HFFc6 (cell line): ENCODE measurements at places on chromosomes 16 and 17. TPM values are rescaled to one million over a fixed set of nuclear protein-coding genes. Genes with fewer than 3 reads are reported as not detected.

GRCh38 chr17:53819956-53820355 is 2.8 kb upstream of the KIF2B start:
- no peaks in the 10 kb centered on the region for H3K36me3 ChIP-seq
- no peak for DNase-seq
- H3K27ac ChIP-seq: no peak overlapping the region
- no peaks in the 10 kb centered on the region for H3K27me3 ChIP-seq
- H3K4me1 ChIP-seq: no peaks in the 10 kb centered on the region

DNA sequence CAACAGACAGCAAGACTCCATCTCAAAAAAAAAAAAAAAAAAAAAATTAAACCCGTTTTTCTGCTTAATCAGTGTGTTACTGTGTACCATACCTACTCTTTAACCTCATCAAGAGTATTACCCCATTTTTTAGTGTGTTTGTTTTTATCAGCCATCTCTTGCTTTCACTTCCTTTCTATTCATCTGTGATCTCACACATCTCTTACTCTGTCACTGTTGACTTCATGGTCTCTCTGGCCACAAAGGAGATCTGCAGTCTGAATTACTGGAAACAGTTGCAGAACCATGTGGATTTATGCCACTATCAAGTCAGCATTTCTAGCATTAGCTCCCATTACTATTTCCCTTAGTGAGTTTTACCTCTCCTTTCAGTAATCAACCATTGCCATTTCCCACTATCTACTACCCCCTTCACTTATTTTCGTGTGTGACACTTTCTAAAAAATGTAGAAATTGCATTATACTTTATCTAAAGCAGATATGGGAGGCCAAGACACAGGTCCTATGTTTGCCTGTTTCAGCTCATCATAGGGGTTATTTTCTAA is 20.1 kb downstream of the NDEL1 start:
- H3K36me3 ChIP-seq: peaks cover 46% of the 10 kb centered on the region
- H3K4me1 ChIP-seq: no peaks in the 10 kb centered on the region
- H3K27me3 ChIP-seq: no peaks in the 10 kb centered on the region

DNA sequence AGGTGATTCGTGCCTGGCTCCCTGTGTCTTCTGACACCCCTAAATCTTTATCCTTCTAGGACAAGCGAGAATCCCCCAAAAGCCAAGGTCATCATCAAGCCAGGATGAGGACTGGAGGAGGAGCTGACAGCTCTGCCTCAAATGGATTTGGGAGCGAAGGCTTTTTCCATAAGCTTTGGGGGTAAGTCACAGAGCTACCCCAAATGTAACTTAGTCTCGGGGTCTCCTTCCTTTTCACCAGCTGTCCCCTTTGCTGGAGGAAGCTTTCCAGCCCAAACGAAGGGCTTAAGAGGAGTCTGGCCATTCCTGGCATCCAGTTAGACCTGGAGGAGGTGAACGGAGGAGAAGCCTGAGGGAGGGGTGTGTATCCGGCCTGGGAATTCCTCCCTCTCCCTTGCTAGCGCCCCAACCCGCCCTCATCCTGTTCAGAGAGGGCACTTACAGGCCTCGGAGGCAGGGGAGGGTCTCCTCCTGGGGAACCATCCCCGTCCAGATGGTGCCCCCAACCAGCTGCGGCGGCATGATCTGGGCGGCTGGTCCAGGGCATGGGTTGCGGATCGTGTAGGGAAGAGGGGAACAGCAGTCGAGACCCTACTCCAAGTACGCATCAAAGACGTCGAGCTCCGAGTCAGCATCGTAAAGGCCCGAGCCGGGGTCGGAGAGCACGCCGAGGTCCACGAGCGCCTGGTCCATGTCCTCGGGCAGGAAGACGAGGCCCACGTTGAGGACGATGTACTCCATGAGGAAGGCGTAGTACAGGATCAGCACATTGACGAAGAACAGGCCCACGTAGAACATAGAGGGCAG is 938 bp downstream of the DEXI start:
- H3K4me1 ChIP-seq: peaks cover 80% of the 10 kb centered on the region
- H3K4me3 ChIP-seq: peak overlapping the region; percentile 92
- peaks cover 3% of the 10 kb centered on the region; the same call in 1 of the 2 replicates for H3K27me3 ChIP-seq
- H3K36me3 ChIP-seq: peaks cover 14% of the 10 kb centered on the region
- H3K27ac ChIP-seq: peak overlapping the region; percentile 80

GRCh38 chr16:54996186-54996585 is 65.5 kb downstream of the IRX5 start:
- H3K27ac ChIP-seq: no peak overlapping the region
- peaks cover 28% of the 10 kb centered on the region for H3K27me3 ChIP-seq
- no peak overlapping the region for H3K4me3 ChIP-seq
- H3K36me3 ChIP-seq: no peaks in the 10 kb centered on the region

DNA sequence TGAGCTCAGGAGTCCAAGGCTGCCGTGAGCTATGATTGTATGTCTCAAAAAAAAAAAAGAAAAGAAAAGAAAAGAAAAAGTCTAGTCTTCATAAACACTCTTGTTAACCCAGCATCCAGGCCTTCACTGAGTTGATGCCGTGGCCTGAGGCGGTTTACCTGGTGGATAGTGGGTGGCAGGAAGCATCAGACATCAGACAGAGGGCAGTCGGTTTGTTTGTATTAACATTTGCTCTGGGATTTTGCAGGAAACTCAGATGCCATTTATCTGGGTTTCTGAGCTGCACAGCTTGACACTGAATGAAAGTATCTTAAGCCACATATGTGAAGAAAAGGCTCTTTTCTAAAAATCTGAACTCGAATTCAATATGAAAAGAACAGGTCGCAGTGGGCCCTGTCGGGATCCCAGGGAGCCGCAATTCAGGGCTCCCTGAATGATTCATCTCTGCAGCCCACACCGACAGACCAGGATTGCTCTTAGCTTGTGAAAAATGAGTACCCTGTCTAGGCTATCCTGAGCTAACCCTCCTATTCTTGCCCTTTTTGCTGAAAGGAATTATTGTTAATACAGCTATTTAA is 1.1 kb upstream of the DBNDD1 start:
- H3K4me1 ChIP-seq: peaks cover 35% of the 10 kb centered on the region
- DNase-seq: no peak
- peaks cover 2% of the 10 kb centered on the region; the same call in 1 of the 2 replicates for H3K27me3 ChIP-seq

SOX15 gene
- 0.79 to 1.0 TPM (median 0.79 TPM) in 3 replicates for total RNA-seq

DNA sequence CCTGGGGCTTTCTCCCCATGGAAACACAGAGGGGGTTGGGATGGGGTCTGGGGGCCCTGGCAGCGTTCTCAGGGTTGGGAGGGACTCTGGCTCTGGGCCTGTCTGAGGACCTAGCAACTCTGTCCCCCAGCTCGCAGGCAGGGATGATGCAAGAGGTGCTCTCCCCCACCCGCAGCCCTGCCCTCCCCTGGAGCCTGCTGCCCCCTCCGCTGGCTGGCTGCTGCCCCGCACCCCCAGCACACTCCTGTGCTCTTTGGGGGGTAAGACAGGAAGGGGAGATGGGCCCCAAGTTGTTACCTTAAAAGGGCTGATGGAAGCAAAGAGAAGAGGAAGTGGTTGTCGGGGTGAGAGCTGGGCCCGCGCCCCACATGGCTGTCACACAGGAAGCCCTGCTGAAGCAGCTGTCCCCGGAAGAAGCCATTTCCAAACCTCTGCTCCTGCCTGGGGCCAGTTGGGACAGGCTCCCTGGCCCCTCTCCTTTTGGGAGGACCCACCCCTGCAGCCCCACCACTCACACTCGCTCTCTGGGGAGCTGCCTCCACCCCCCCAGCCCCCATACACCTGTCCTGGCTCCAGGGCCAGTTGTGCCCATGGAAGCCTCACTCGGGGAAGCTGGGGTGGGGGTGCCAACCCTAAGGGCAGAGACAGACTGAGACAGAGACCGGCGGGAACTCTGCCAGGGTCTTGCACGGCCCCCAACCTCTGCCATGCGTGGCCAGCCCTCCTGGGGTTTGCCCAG is 2.5 kb downstream of the CORO1A start:
- H3K36me3 ChIP-seq: no peaks in the 10 kb centered on the region
- no peak overlapping the region for H3K4me3 ChIP-seq
- no peak overlapping the region for H3K27ac ChIP-seq
- DNase-seq: no peak

- H3K4me3 ChIP-seq: no peak overlapping the region
- H3K4me1 ChIP-seq: no peaks in the 10 kb centered on the region
- no peaks in the 10 kb centered on the region for H3K36me3 ChIP-seq
- no peak for DNase-seq
- H3K27ac ChIP-seq: no peak overlapping the region
Observed at GRCh38 chr17:11293480-11293879, 52.5 kb downstream of the SHISA6 start.

STX1B gene
- total RNA-seq: 6.2 to 9.9 TPM (median 8.9 TPM) in 3 replicates

DNA sequence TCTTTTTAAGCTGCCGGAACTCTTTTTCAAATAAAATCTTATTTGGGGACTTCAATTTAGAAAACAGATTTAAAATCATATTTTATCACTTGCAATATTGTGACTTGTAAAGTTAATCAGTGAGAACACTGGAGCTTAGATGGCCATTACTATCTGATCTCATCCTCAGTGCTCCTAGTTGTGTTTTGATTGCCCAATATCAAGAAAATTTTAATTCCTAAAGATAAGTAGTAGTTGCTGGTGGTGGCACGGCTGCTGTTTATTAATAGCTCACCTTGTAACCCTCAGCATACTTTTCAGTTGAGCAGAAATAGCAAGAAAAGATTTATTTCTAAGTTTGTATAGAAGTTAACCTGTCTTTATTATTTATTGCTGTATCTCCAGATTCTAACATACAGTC is 124.0 kb downstream of the NLK start:
- H3K27me3 ChIP-seq: no peaks in the 10 kb centered on the region
- no peak overlapping the region for H3K4me3 ChIP-seq
- peak overlapping the region; percentile 49 for H3K27ac ChIP-seq
- DNase-seq: no peak
- peaks cover 47% of the 10 kb centered on the region for H3K4me1 ChIP-seq
- peaks cover 42% of the 10 kb centered on the region for H3K36me3 ChIP-seq

CRYBA1 gene
- total RNA-seq: not detected in 3 replicates

- H3K4me1 ChIP-seq: peaks cover 66% of the 10 kb centered on the region
- peaks cover 32% of the 10 kb centered on the region for H3K36me3 ChIP-seq
- no peaks in the 10 kb centered on the region; the same call in 1 of the 2 replicates for H3K27me3 ChIP-seq
- no peak overlapping the region for H3K4me3 ChIP-seq
- no peak for DNase-seq
- peak overlapping the region; percentile 52 for H3K27ac ChIP-seq
Observed at GRCh38 chr16:73000020-73000906, 47.7 kb downstream of the ZFHX3 start.

DNA sequence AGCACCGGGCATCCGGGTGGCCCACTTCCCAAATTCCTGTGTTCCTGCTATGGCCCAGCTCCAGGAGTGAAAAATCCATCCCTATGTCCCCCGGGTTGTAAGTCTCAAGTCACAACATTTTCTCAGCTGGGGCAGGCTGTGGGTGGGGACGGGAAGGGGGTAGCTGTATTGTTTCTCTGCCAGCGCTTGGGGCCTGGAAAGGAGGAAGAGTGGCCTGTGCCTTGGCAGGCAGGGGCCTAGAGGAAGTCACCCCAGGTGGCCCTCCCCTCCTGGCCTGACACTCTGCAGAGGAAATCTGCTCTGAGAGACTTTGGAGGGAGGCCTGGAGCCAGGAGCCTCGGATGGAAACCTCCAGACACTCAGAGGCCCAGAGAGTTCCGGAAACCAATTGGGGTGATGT is 10.6 kb upstream of the SCN4A start:
- H3K27ac ChIP-seq: no peak overlapping the region
- H3K4me1 ChIP-seq: peaks cover 31% of the 10 kb centered on the region
- no peak for DNase-seq
- peaks cover 2% of the 10 kb centered on the region for H3K27me3 ChIP-seq
- peaks cover 12% of the 10 kb centered on the region for H3K36me3 ChIP-seq

- no peaks in the 10 kb centered on the region; the same call in 1 of the 2 replicates for H3K27me3 ChIP-seq
- no peak overlapping the region for H3K27ac ChIP-seq
- no peak overlapping the region for H3K4me3 ChIP-seq
- H3K36me3 ChIP-seq: no peaks in the 10 kb centered on the region
Observed at GRCh38 chr16:82726306-82726705, 99.5 kb downstream of the CDH13 start.

C17orf78 gene
- not detected in 3 replicates for total RNA-seq

FZD2 gene
- total RNA-seq: 92.4 to 94.6 TPM (median 94.0 TPM) in 3 replicates

DNA sequence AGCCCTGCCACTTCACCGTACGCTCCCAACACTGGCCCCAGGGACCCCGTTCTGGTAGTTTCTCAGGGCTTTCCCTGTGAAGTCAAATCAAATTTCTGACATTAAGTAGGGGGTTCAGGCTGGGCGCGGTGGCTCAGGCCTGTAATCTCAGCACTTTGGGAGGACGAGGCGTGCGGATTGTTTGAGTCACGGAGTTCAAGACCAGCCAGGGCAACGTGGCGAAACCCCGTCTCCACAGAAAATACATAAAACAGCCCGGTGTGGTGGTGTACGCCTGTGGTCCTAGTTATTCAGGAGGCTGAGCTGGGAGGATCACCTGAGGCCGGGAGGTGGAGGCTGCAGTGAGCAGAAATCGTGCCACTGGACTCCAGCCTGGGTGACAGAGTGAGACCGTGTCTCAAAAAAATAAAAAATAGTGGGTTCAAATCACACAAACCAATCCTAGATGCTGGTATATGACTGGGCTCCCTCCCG is 632 bp downstream of the CYBC1 start:
- no peaks in the 10 kb centered on the region; the same call in 1 of the 2 replicates for H3K27me3 ChIP-seq
- no peak for DNase-seq
- H3K27ac ChIP-seq: peak overlapping the region; percentile 64
- H3K4me3 ChIP-seq: peak overlapping the region; percentile 89
- H3K4me1 ChIP-seq: peaks cover 14% of the 10 kb centered on the region
- H3K36me3 ChIP-seq: no peaks in the 10 kb centered on the region; the same call in 1 of the 2 replicates

GRCh38 chr16:912684-913613 is 57.8 kb downstream of the LMF1 start:
- H3K36me3 ChIP-seq: peaks cover 17% of the 10 kb centered on the region
- no peak overlapping the region for H3K27ac ChIP-seq
- DNase-seq: no peak
- H3K27me3 ChIP-seq: no peaks in the 10 kb centered on the region
- H3K4me3 ChIP-seq: no peak overlapping the region
- H3K4me1 ChIP-seq: no peaks in the 10 kb centered on the region

DNA sequence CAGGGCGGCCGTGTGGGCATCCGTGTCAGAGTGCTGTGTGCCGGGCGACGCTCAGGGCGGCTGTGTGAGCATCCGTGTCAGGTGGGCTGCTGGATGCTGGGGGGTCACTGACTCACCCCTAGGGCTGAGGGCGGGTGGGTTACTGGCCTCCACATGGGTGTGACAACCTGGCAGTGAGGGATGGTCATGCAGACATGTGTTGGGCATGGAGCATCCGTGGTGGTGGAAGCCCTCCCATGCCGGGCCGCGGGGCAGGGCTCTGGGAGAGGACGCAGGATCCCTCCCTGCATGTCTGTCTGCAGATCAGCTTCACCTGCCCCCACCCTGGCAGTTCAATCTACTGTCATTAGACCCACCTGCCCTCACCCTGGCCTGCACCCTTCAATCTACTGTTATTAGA is 56.3 kb downstream of the METRNL start:
- H3K36me3 ChIP-seq: no peaks in the 10 kb centered on the region
- H3K4me3 ChIP-seq: no peak overlapping the region
- H3K4me1 ChIP-seq: peaks cover 20% of the 10 kb centered on the region
- peaks cover 25% of the 10 kb centered on the region for H3K27me3 ChIP-seq
- DNase-seq: no peak
- no peak overlapping the region for H3K27ac ChIP-seq

- peaks cover 52% of the 10 kb centered on the region for H3K36me3 ChIP-seq
- peak overlapping the region; percentile 62 for H3K27ac ChIP-seq
- H3K4me3 ChIP-seq: peak overlapping the region; percentile 88
- no peaks in the 10 kb centered on the region; the same call in 1 of the 2 replicates for H3K27me3 ChIP-seq
- no peak for DNase-seq
- H3K4me1 ChIP-seq: peaks cover 23% of the 10 kb centered on the region
Observed at GRCh38 chr17:16001226-16001897, 1.7 kb downstream of the TTC19 start.

- H3K4me3 ChIP-seq: no peak overlapping the region
- no peak overlapping the region for H3K27ac ChIP-seq
- H3K4me1 ChIP-seq: peaks cover 28% of the 10 kb centered on the region; the same call in 1 of the 2 replicates
- DNase-seq: no peak
- H3K27me3 ChIP-seq: peaks cover 9% of the 10 kb centered on the region
Observed at GRCh38 chr16:65875381-65876055, 491.0 kb upstream of the CDH5 start.
